Naive B cell (primary cell): ENCODE measurements at places on chromosomes 11 and 22. TPM values are rescaled to one million over a fixed set of nuclear protein-coding genes. Genes with fewer than 3 reads are reported as not detected.

- no peak for DNase-seq
Measured at GRCh38 chr22:17496841-17497240, 66.5 kb upstream of the SLC25A18 start.

DNA sequence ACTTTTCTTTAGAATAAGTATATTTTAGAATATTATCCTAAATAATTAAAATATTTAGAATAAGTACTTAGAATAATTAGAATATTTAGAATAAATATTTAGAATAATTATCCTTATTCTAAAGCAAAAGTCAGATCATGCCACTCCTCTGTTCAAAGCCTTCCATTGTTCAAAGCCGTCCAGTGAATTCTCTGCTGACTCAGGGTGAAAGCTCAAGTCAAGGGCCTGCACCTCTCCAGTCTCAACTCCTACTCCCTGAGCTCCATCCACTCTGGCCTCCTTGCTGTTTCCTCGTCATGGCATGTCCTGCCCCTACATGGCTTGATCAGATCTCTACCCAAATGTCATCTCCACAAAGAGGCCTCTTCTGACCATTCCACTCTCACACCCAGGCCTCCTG lies 30.0 kb downstream of the PLEKHA7 start:
- DNase-seq, result no peak

SLCO2B1 gene
- not detected for polyA plus RNA-seq

ZNF280B gene
- polyA plus RNA-seq, result 3.7 TPM

GRCh38 chr11:87754685-87755084 lies 420.6 kb downstream of the RAB38 start:
- DNase-seq, result no peak

RTN4R gene
- not detected for polyA plus RNA-seq

GRCh38 chr11:43282607-43283440 lies 29.0 kb upstream of the API5 start:
- DNase-seq, result peak; percentile 14

GRCh38 chr11:128422576-128423370 lies 164.6 kb downstream of the ETS1 start:
- DNase-seq, result no peak

GRCh38 chr22:25051073-25051472 lies 98.6 kb downstream of the KIAA1671 start:
- DNase-seq, result no peak

- no peak for DNase-seq
Measured at GRCh38 chr11:19628018-19628417, 84.6 kb upstream of the NAV2 start.

DNA sequence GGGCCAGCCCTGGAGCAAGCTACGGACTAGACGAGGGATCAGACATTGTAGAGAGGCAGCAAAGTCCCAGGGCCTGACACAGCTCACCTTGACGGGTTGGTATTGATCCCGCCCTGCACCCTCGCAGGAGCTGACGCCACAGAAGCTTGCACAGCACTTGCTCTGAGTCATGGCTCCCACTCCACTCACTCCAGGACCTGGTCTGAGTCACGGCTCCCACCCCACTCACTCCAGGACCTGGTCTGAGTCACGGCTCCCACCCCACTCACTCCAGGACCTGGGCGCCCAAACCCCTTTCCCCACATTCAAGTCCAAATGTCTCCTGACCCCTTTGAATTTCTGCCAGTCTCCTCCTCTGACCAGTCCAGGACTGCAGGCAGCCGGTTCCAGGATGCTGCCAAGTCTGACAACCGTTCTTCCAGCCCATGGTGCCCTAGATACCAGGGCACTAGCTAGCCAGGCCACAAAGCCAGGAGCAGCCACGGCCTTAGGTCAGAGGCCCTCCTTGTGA lies 6.0 kb upstream of the PNPLA5 start:
- no peak for DNase-seq

GRCh38 chr11:100612766-100613165 lies 74.3 kb upstream of the ARHGAP42 start:
- peak; percentile 63 for DNase-seq

- no peak for DNase-seq
Measured at GRCh38 chr11:2149864-2150847, 10.9 kb downstream of the INS start.

APOL5 gene
- not detected for polyA plus RNA-seq

PHOX2A gene
- polyA plus RNA-seq, result not detected

GRCh38 chr11:47137476-47137875 lies 39.2 kb downstream of the ARFGAP2 start:
- DNase-seq, result no peak

FAT3 gene
- not detected for polyA plus RNA-seq

QSER1 gene
- polyA plus RNA-seq, result 2.0 TPM

DNA sequence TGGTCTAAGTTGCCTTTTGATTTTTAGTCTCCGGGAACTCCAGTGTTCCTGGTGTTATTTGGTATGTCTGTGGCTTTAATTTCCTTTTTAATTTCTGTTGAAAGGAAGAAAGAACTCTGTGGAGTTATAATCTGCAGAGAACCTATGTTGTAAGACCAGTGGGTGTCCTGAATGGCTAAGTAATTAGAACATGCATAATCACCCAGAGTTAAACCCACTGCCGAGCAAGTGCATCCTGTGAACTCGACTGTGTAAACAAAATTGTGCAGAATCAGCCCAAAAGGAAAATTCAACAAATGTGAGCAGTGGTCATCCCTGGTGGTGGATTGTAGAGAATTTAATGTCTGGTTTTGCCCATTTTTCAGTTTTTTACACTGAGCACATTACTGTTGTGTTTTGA lies 162.5 kb downstream of the COMMD9 start:
- DNase-seq, result no peak

OR52H1 gene
- not detected for polyA plus RNA-seq

- DNase-seq, result no peak
Measured at GRCh38 chr22:24986816-24987215, 34.3 kb downstream of the KIAA1671 start.

- peak; percentile 1 for DNase-seq
Measured at GRCh38 chr11:26649884-26650283, 72.0 kb downstream of the SLC5A12 start.

DNA sequence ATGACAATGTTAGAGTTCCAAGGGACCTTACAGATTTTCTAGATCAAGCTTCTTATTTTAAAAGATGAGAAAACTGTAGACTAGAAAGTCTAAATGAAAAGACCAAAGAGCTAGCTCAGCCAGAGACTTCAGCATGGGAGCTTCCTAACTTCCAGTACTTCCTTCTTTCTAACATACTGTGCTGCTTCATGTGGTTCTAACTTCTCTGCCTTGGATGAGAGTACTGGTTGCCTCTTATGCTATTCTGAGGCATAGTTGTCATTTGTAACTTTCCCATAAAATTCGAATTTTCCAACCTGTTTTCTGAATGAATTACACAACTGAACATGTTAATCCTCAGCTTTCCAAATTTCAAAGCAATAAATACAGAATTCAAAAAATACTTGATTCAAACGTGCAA lies 1.8 kb downstream of the MTMR2 start:
- no peak for DNase-seq

GRCh38 chr11:79510960-79511359 lies 70.1 kb upstream of the TENM4 start:
- DNase-seq, result no peak

DNA sequence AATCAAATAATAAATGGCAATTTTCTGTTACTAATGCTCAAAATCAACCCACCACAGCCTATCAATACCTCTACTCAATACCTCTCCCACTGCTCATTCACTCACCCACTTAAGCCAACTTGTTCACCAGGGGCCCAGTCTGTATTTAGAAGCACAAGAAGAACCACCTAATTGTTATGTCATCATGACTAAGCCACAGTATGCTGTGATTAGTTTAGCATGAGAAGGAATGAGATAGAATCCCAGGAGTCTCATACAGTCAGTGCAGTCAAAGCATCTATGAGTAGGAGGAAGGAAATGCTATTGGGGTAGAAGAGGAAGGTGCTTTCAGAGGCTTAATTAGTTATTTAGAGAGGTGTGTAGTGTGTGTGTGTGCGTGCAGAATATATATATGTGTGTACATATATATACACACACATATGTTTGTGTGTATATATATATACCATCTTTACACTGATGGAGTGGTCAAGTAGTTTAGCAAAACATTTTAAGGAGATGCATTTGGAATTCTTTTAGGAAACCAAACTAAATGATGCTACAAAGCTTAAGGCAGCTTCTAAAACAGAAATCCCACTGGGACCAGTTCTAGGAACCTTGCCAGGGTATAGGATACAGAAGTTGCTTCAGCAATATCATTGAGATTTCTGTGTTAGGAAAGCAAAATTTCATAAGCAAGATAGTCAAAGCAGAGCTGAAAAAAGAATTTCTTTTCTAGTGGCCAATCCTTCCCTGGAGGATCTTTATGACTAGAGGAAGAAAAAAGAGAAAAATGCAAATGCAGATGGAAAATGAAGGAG lies 27.5 kb downstream of the KCNA4 start:
- DNase-seq, result no peak

C1QTNF5 gene
- not detected for polyA plus RNA-seq

- DNase-seq, result no peak
Measured at GRCh38 chr22:49999063-49999945, 13.3 kb downstream of the IL17REL start.

- DNase-seq, result no peak
Measured at GRCh38 chr11:8787372-8787771, 104.8 kb downstream of the RPL27A start.

DENND5A gene
- polyA plus RNA-seq, result 22.9 TPM

- DNase-seq, result no peak
Measured at GRCh38 chr11:46160100-46160499, 38.8 kb upstream of the PHF21A start.

BEST1 gene
- 2.1 TPM for polyA plus RNA-seq

- no peak for DNase-seq
Measured at GRCh38 chr11:130945896-130946295, 29.6 kb upstream of the SNX19 start.

MOGAT2 gene
- polyA plus RNA-seq, result not detected

DNA sequence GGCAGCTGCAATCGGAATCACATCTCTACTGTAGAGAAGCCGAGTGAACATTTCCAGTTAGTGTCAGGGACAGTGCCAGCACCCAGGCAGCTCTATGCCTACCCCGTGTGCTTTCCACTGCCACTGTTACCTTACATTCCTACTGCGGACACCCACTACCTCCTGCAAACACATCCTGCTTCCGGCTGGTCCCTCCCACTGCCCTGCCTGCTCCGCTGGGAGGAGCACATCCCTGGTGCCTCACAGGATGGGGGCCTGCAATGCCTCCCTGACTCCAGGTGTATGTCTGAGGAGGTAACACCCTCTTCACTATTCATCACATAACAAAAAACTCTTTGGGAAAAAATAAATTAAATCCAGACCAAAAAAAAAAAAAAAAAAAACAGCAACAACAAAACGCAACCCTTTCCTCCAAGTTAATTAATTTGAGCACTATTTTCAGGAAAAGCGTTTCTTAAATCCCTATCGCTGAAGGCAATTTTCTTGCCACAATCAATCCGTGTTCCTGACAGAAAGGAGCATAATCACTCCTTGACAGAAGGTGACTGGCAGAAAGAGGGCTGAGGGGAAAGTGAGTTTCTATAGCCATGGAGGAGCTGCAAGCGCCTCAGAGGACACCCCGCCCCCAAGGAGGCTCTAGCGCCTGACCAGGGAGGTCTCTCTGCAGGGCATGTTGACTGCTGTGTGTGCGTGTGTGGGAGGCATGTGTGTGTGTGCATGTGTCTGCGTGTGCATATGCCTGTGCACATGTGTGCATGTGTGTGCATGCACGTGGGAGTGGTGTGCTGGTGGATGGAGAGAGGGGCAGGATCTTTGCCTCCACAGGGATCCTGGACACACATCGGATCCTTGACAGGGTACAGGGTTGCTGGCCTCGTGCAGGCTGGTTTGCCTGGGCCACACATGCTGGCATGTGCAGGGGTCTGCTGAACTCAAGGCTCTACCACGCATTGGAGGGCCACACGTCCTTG lies 134.8 kb upstream of the NTM start:
- DNase-seq, result no peak

GAB4 gene
- not detected for polyA plus RNA-seq

GRCh38 chr22:20533879-20534265 lies 26.5 kb downstream of the MED15 start:
- DNase-seq, result no peak

DNA sequence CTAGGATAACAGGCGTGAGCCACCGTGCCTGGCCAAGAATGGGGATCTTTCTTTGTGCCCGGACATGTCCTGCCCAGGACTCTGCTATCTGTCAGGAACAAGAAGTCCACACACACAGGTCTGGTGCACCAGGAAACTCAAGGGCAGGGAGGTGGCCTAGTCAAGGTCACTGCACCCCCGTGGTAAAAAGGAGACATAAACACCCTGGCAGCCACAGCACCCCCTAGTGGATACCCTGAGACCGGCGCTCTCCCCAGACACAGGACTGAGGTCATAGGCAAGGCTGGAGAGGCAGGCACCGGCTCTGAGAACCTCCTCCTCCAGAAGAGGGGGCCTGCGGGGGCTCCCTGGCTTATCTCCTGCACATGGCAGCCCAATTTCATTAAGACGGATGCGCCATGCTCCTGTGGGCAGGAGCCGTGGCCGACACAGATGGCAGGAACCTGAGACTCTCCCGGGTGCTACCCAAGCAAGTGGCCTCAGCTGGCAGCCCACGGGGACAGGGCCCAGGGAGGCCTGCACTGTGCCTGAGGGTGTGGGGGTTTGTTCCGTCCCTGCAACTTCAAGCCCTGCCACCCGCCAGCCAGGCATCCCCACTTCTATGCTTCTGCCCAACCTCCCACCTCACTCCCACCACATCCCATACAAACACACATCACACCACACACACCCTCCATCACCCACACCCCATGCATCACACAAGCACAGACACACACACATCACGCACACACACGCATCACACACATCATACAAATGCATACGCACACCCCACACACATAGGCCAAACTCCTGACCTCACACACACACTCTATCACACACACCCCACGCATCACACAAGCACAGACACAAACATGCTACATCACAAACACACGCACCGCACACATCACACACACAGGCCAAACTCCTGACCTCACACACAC lies 19.6 kb downstream of the MACROD1 start:
- DNase-seq, result peak; percentile 54

ZBTB16 gene
- polyA plus RNA-seq, result 29.4 TPM

DNA sequence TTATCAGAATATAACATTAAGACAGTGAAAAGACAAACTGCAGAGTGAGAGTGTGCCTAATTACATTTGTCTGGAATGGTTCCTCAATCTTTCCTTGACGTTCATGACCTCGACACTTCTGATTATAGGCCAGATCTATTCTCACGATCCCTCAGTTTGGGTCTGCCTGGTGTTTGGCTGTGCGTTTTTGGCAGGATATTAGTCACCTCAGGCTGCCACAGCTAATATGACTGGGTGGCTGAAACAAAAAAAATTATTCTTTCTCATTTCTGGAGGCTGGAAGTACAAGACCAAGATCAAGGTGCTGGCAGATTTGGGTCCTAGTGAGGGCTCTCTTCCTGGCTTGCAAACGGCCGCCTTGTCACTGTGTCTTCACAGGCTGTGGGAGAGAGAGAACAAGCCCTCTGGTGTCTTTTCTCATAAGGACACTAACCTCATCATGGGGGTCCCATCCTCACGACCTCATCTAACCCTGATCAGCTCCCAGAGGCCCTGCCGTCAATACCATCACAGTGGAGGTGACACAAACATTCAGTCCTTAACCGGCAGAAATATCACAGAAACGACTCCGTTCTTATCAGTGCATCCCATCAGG lies 23.2 kb downstream of the IFITM10 start:
- no peak for DNase-seq
